ENCODE measurements at places on chromosomes 16 and 17. TPM values are rescaled to one million over a fixed set of nuclear protein-coding genes. Genes with fewer than 3 reads are reported as not detected.

The DNAH17 gene
- not detected for total RNA-seq

The NUBP2 gene
- total RNA-seq, result 88.9 TPM

The TP53TG3B gene
- total RNA-seq, result not detected

The RCVRN gene
- total RNA-seq, result not detected

- H3K4me3 ChIP-seq, result no peak overlapping the region
- H3K27me3 ChIP-seq, result no peaks in the 10 kb centered on the region
- H3K36me3 ChIP-seq, result peaks cover 37% of the 10 kb centered on the region
- no peaks in the 10 kb centered on the region for H3K4me1 ChIP-seq
Measured at GRCh38 chr16:14641926-14642325, 9.2 kb downstream of the BFAR start.

GRCh38 chr16:65660390-65660789, 538.5 kb upstream of the CDH11 start:
- H3K4me1 ChIP-seq, result peaks cover 32% of the 10 kb centered on the region
- no peaks in the 10 kb centered on the region for H3K36me3 ChIP-seq
- H3K27ac ChIP-seq, result no peak overlapping the region
- no peak overlapping the region for H3K4me3 ChIP-seq
- DNase-seq, result peak; percentile 98
- H3K27me3 ChIP-seq, result no peaks in the 10 kb centered on the region

Data from GM23248 (cell line).